NCI-H2029 (cell line): ENCODE measurements at places on chromosomes 6 and 20.

- no peak for DNase-seq
Measured at GRCh38 chr6:111802015-111802414, 71.2 kb downstream of the FYN start.

DNA sequence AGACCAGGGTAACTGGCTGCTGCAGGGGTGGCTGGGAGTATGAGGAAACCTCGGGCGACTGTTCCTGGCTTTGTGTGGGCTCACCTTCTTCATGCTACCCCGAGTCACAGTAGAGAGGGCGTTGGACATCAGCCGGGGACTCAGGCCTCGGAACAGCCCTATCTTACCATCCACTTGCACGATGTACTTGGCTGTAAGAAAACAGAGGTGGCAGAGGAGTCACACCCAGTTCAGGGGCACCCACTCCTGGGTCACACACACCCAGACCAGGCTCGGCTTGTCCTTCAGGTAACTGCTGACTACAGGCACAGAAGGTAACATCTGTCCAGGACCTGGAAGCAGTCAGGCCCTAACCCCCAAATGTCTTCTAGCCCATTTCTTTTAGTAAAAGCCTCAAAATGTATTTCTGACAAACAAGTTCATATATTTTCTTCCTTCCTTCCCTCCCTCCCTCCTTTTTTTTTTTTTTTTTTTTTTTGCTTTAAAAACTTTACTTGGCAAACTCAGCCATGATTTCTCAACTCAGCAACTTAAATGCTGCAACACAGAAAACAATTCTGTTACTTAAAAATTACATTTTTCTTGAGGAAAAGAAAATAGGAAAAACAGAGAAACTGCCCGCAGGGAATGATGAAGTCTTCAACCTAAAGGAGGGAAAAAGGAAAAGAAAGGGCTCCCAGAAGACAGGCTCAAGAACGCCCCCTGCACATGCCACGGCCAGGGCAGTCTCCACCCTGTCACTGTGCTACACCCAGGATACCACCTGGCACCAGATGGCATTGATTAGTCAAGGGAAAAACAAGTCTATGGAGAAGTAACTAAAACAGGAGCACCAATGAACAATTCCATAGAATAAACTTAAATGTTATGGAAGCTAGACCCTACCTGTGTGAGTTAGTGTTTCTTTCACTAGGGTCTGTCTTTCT, 7.3 kb downstream of the MTCH1 start:
- DNase-seq = no peak

GRCh38 chr6:122775975-122776374, 3.5 kb upstream of the FABP7 start:
- DNase-seq = no peak

DNA sequence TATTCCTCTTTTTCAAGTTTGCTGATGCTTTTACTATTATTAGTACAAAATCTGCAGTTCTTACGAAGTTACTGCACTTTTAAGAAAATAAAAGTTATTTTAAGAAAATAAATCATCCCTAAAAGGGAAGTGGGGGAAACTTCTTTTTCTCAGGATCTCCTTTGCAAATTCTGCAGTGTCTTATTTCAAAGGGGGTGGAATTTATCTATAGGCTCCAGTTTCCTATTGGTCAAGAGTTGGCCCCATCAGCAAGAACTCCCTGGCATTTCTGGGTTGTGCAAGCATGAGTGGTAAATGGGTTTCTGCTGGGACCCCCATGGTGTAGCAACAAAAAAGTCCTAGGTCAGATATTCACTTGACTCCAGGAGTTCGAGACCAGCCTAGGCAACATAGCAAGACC, 136.3 kb upstream of the PRDM1 start:
- DNase-seq = no peak

DNA sequence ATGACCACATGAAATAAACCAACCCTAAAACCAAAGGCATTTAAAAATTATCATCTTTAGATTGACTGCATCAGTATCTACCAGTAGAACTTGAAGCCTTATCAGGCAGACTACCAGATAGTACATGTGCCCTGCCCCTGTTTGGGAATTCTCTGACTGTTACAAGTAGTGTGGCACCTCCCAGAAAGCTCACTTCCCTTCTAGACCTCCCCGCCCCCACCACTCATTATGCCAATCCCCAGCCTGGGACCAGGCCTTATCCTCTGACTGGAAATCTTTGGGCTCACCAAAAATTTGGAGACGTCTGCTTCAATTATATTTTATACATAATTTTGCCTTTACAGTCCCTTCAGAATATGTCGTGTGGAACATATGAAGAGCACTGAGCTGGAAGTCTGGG, 155.6 kb downstream of the TFAP2B start:
- no peak for DNase-seq

GRCh38 chr6:132357120-132357519, 44.2 kb downstream of the MOXD1 start:
- DNase-seq = no peak
